Activated T-cell treated with anti-CD3 and anti-CD28 coated beads, Interleukin-2, amount 50 U/mL, for 48 hours (primary cell): ENCODE measurements at places on chromosomes 1 and 21.

DNA sequence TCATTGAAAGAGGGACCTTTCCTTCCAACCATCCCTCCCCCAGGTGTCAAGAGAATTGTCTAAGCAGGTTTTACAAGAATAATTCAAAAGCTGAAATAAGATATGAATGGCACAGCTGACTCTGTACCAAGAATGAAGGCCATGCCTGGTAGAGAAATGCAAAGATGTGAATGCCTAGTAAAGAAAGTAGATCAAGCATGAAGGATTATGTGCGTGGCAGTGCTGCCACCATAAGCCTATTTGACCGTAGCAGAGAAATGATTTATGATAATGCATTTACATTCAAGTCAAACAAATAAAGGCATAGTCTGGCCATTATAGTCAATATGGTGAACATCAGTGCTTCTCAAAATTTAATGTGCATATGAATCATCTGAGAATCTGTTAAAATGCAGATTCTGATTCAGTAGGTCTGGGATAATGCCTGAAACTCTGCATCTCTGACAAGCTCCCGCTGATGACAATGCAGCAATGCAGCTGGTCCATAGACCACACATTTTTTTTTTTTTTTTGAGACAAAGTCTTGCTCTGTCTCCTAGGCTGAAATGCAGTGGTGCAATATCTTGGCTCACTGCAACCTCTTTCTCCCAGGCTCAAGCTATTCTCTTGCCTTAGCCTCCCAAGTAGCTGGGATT is 16.6 kb upstream of the CLCA4 start:
- DNase-seq, result no peak

DNA sequence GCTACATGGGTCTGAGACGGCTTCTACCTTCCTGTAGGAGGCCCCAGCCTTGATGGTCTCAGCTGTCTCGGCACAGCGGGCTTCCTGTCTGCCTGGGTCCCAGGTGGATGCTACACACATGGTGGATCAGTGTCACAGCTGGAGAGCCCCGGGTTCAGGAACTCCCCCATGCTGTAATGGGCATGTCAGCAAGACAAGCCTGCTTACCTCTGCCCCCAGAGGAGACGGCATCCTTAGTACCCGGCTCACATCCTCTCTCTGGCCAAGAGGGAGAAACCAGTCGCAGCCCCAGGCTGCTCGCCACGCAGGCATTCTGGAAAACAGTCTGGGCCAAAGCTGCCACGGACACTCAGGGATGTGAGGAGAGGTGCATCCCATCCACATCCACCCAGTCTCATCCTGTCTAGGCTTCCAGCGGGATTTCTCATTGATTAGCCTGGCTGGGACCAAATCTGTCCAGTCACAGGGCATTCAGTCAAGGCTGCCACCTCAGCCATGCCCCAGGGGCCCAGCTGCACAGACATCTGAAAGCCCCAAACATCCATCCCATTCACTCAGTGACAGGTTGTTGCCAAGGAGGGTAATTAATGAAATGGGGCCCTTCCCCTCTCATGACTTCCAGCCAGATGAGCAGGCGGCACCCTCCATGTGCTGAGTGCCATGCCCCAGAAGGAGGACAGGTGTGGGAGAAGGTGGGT is 10.5 kb downstream of the SNAP47 start:
- DNase-seq, result no peak

- no peak for DNase-seq
Observed at GRCh38 chr1:119124764-119125163, 15.7 kb downstream of the WARS2 start.

DNA sequence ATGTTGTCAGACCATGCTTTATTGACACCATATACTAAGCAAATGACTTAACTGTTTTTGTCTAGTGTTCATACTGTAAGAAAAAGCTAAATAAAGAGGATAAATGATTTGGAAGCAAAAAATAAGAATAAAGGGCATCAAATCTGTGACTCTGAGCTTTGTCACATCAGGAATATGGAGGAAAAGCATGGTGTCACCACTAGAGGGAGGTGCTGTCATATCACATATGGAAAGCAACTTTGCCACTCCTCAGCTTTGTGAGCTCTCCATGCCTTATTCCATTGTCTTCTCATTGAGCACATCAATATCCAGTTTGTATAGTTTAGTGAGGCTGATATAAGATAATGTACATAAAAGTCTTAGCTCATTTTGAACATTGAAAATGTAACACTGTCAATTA is 20.8 kb upstream of the GBP1 start:
- no peak for DNase-seq
